Naive thymus-derived CD8-positive, alpha-beta T cell (primary cell): ENCODE measurements at places on chromosomes 6 and 20. TPM values are rescaled to one million over a fixed set of nuclear protein-coding genes. Genes with fewer than 3 reads are reported as not detected.

DNA sequence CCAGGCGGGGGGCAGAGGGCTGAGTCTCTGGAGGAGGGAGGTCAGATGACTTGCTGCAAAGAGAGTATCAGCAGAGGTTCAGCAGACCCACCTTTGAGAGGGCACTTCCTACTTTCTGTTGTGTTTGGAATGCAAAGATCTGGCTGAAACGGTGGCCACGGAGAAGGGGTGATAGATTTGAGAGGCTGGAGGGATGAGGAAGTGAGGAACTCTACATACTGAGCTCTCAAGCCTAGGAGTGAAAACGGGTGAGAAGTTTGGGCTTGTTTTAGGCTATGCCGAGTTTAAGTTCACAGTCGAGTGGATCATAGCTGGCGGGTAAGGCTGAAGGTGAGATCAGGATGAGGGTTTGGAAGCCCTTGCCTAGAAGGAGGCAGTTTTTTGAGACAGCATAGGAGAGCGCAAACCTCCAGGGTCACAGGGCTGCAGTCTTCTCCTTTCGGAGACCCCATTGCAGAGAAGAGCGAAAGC, 477 bp upstream of the ITPA start:
- no peak for DNase-seq
- H3K27ac ChIP-seq, result peak overlapping the region; percentile 87
- peaks cover 24% of the 10 kb centered on the region for H3K4me1 ChIP-seq
- H3K27me3 ChIP-seq, result no peaks in the 10 kb centered on the region

Gene RTN4IP1
- 9.8 TPM for total RNA-seq

- no peak for DNase-seq
- no peak overlapping the region for H3K27ac ChIP-seq
- no peaks in the 10 kb centered on the region for H3K36me3 ChIP-seq
- H3K4me3 ChIP-seq, result no peak overlapping the region
- peaks cover 17% of the 10 kb centered on the region for H3K4me1 ChIP-seq
These were observed 41.8 kb upstream of the SAYSD1 start for GRCh38 chr6:39156801-39157200.

Gene ZNF334
- 0.91 TPM for total RNA-seq

Gene BPI
- not detected for total RNA-seq

DNA sequence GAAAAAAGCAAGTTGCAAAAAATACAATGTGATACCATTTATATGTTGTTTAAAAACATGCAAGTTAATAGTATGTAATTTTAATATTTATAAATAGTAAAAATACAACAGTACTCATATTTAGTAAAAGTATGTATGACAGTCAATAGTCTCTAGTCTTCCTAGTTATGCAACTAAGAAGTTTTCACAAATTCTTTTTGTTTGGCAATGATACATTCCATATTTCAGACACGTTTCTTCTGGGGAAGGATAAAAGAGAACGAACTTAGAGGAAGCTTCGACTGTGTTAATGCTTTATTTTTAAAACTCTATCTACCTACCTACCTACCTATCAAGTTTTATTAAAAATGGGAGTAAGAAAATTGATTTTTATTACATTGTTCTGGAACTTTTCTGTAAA, 77.7 kb downstream of the UBE3D start:
- H3K27ac ChIP-seq, result no peak overlapping the region
- H3K4me3 ChIP-seq, result no peak overlapping the region
- no peak for DNase-seq
- peaks cover 5% of the 10 kb centered on the region for H3K36me3 ChIP-seq
- H3K27me3 ChIP-seq, result no peaks in the 10 kb centered on the region
- H3K4me1 ChIP-seq, result no peaks in the 10 kb centered on the region

- peak overlapping the region; percentile 71 for H3K27ac ChIP-seq
- H3K27me3 ChIP-seq, result no peaks in the 10 kb centered on the region
- no peak for DNase-seq
These were observed 8.6 kb downstream of the SNPH start for GRCh38 chr20:1274485-1275311.

DNA sequence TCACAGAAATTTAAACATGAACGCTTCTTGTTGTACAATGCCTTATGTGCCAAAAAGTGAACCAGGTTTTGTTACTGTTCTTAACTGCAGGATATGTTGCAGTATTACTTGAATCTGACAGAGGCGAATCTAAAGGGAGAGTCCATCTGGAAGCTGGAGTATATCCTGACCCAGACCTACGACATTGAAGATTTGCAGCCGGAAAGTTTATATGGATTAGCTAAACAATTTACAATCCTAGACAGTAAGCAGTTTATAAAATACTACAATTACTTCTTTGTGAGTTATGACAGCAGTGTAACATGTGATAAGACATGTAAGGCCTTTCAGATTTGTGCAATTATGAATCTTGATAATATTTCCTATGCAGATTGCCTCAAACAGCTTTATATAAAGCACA, 19.9 kb downstream of the SMPDL3A start:
- H3K4me1 ChIP-seq, result no peaks in the 10 kb centered on the region
- H3K27ac ChIP-seq, result no peak overlapping the region
- H3K4me3 ChIP-seq, result no peak overlapping the region
- H3K27me3 ChIP-seq, result no peaks in the 10 kb centered on the region
- no peaks in the 10 kb centered on the region for H3K36me3 ChIP-seq
